Nucleus accumbens (tissue), 56 donors: ENCODE measurements at places on chromosomes 5 and 9.

- no peak for DNase-seq
Measured at GRCh38 chr5:82018462-82018861, 46.6 kb downstream of the ATG10 start.

GRCh38 chr9:32291370-32291769 is 93.1 kb upstream of the ACO1 start:
- DNase-seq = no peak

DNA sequence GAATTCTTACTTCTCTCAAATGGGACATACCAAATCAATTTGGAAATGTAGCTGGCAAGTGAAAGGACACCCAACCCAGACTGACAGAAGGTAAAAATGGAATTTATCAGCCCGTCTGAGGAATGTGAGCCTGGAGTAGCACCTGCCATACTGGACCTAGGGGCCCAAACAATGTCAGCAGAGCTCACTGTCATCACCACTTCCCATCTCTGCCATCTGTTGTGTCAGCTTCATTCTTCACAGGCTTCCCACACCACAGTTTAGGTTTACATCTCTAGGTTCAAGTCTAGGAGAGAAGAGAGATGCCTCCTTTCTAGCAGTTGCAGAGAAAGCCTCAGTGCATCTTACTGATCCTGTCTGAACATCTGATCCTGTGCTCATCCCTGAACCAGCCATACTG is 222.4 kb downstream of the DOCK8 start:
- DNase-seq = no peak

DNA sequence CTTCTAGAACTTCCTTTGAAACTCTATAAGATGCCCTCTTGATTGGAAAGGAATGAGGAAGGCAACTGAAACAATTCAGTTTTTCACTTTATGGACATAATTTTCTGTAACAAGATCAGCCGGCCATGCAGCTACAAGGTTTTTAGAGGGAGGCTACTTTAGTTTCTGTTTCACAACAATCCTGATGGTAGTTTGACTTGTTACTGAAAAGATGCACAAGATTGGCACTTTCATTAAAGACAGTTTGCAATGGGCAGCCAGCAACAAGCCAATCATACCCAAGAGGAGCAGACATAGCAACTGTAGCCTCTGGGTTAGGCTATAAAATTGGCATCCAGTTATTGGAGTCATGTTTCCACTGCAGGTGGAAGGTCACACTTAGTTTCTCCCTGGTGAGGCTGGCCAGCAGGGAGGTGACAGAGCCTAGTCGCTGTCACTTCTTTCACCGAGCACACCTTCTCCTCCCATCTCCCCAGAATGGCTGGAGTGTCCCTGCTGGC is 74.3 kb upstream of the TGFBR1 start:
- no peak for DNase-seq

GRCh38 chr5:15522187-15522520 is 22.2 kb downstream of the FBXL7 start:
- DNase-seq = no peak

GRCh38 chr5:75616971-75617621 is 5.8 kb downstream of the ANKDD1B start:
- DNase-seq = no peak

DNA sequence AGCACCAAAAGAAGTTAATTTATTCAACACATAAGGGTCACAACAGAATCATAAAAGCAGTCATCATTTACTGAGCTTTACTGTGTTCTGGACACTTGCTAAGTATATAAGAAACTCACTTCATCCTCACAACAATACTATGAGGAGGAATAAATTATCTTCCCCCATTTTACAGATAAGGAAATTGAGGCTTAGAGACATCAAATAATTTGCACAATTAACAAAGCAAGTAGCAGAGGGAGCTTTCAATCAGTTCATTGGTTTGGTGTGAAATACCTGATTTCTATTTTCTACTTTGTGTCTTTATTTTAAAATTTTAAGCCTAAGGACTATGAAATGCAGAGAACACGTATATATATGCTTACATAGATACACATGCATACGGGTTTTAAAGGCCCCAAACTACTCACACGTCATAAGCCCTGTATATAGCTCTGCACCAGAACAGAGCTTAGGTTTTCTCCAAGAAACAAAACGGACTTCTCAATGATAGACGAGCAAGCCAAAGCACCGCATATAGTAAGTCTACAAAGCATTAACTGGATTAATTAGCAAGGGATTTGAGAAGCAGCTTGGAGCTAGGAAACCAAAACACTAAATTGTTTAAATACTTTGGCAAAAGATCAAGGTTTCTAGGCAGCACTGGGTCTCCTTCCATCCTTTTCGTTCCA is 95.6 kb downstream of the DENND1A start:
- DNase-seq = no peak

DNA sequence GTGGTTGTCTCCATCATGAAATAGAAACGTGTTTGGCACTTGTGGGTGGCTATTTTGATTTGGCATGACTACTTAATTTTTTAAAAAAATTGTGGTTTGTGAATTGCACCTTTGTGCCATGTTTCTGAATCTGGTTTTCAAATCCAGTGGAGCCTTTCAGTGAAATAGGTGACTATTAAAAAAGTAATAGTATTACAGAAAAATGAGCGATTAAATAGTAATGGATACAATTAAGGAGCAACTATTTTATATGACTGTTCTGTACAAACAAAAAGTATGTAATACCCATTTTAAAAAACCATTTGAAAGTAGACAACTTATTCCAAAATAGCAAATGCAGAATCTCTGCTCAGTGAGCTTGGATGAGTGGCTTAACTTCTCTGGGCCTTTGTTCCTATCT is 3.0 kb downstream of the SOWAHA start:
- no peak for DNase-seq

DNA sequence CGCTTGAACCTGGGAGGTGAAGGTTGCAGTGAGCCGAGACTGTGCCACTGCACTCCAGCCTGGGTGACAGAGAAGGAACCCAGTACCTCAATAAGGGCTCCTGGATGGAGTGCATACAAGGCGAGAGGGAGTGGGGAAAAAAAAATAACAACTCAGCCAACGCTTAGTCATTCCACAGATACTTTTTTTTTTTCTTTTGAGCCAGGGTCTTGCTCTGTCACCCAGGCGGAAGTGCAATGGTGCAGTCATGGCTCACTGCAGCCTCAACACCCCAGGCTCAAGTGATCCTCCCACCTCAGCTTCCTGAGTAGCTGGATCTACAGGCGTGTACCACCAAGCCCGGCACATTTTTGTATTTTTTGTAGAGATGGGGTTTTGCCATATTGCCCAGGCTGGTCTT is 59.5 kb upstream of the GGTA1 start:
- no peak for DNase-seq

- no peak for DNase-seq
Measured at GRCh38 chr5:61575103-61575502, 243.0 kb downstream of the ZSWIM6 start.

- no peak for DNase-seq
Measured at GRCh38 chr9:129988607-129989361, 54.2 kb downstream of the FNBP1 start.

GRCh38 chr9:36945999-36946398 is 88.1 kb downstream of the PAX5 start:
- DNase-seq = no peak

DNA sequence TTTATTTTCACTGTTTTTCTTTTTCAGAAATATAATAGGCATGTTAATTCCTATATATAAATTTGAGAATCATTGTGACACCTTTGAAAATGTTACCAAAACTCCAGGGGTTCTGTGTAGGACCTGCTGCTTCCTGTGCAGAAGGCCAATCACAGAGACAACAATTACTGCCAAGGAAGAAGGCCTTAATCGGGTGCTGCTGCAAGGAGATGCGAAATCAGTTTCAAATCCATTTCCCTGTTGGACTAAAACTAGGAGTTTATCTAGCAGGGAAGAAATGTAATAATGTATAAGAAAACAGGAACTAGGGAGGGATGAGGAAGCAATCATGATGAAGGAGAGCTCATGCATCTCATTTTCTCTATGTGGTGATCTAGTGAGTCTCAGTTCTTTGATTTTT is 209.7 kb upstream of the NUDT12 start:
- DNase-seq = no peak

DNA sequence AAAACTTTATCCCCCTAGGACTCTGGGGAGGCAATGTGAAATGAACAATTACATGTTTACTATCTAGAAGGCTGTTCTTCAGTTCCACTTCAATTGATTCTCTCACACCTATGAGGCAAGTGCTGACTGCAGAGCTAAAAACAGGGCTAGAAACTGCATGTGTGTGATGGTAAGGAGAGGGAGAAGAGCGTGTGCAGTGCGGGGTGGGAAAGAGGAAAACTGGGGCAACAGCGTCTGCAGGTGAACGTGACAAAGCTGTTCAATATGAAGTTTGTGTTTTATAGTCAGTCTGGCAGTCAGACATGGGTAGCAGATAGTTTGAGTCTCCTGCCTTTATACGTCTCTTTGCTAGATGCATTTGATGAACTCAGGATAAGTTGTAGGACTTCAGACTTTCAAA is 6.6 kb upstream of the COMMD10 start:
- no peak for DNase-seq

DNA sequence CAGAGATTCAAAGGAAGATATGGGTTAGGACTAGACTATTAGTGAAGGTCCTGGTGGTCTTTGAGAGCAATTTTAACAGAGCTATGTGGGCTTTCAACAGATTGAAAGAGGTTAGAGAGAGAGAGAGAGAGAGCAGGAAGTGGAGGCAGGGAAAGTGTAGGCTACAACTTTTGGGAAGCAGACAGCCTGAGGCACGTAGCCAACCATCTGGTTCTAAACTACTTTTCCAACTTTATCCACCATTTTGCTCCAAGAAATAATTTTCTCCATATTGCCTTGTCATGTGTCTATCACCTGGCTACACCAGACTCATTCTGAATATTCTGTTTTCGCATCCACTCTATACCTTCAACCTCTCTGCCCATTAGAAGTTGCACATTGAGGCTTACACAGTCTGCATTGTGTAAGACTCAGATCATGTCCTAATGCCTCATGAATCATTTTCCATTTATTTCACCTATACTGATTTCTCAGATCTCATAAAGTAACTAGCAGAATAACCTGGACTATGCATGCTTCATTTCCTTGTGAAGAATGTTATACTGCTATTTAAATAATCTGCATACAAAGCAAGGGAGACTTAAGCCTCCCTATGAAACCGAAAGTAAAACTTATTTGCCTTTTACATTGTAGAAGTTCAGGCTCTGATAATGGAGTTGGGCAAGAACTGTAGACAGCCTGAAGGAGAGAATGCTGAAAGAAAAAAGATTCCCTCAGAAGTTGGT is 235.6 kb downstream of the ELAVL2 start:
- DNase-seq = no peak

DNA sequence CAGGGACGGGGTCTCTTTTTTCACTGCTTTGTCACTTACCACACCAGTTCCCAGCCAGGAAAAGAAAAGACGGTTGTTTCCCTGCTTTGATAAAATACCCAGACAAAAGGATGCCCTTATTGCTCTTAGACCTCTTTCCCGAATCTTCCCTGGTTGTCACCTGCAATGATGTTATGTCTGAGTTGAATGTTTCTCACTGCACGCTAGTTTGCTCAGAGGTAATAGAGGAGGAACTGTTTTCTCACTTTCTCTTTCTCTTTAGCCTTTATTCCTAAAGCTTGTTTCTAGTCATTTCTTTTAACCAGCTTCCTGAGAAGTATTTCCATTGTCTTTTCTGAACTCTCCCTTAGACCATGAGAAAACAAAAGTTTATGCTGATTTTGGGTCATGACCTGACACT is 32.9 kb downstream of the ACER2 start:
- DNase-seq = no peak

DNA sequence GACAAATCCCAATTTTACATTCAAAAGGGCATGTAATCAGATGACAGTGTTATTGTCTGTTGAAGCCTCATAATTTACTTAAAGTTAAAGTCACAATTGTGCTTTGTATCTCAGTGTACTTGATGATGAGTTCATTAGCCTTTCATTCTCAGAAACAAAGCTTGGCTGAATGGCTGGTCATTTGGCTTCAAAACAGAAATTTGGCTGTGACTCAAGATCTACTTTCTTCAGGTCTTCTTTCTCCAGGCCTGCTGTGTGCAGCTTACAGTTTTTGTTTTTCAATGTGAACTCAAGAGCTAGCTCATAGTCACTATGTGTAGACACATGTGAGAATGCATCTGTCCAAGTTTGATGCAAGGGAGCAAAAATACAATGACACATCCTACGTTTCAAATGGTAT is 2003.6 kb upstream of the WWC1 start:
- no peak for DNase-seq

DNA sequence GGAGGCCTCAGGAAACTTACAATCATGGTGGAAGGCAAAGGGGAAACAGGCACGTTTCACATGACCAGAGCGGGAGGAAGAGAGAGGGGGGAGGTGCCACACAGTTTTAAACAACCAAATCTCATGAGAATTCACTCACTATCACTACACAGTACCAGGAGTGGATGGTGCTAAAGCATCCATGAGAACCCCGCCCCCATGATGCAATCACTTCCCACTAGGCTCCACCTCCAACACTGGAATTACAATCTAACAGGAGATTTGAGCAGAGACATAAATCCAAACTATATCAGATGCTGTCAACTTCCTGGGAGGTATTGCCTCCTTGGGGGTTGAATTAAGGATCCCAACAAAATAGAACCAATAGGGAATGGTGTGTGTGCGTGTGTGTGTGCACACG is 407.1 kb downstream of the MED10 start:
- no peak for DNase-seq

- DNase-seq = no peak
Measured at GRCh38 chr9:2691212-2691611, 26.1 kb upstream of the KCNV2 start.

- peak; percentile 10 for DNase-seq
Measured at GRCh38 chr5:148949841-148950470, 112.9 kb downstream of the SH3TC2 start.

- DNase-seq = no peak
Measured at GRCh38 chr9:4886698-4887097, 94.0 kb downstream of the RCL1 start.

- DNase-seq = no peak
Measured at GRCh38 chr9:22053178-22053577, 44.1 kb upstream of the CDKN2B start.

DNA sequence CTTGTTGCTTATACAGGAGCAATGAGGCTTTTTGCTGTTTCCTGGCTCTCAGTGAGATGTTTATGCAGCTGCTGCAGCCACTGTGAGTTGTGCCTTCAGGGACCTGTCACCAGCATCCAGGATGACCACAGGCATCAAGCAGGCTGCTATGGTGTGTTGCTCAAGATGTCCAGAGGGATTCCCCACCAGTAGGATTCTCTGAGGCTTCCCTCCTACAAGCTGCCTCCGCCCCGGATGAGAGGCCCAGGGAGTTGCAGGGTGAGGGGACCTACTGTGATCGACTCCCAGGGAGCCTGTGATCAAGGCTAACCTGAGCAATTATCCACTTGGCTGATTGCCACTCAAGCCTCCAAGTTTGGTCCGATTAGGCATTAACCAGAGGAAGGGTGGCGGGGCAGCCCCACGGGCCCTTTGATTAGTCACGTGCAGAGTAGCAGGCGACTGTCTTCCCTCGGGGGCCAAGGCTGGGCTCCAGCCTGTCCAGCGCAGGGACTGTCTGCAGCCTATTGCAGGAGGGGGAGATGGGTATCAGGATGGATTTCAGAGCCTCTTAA is 1.8 kb upstream of the FAT2 start:
- no peak for DNase-seq

- DNase-seq = no peak
Measured at GRCh38 chr9:13354733-13355132, 75.2 kb upstream of the MPDZ start.

GRCh38 chr5:67897431-67897830 is 318.1 kb upstream of the PIK3R1 start:
- DNase-seq = no peak
